T1000 (cell line): ENCODE measurements at places on chromosomes 11 and 22.

DNA sequence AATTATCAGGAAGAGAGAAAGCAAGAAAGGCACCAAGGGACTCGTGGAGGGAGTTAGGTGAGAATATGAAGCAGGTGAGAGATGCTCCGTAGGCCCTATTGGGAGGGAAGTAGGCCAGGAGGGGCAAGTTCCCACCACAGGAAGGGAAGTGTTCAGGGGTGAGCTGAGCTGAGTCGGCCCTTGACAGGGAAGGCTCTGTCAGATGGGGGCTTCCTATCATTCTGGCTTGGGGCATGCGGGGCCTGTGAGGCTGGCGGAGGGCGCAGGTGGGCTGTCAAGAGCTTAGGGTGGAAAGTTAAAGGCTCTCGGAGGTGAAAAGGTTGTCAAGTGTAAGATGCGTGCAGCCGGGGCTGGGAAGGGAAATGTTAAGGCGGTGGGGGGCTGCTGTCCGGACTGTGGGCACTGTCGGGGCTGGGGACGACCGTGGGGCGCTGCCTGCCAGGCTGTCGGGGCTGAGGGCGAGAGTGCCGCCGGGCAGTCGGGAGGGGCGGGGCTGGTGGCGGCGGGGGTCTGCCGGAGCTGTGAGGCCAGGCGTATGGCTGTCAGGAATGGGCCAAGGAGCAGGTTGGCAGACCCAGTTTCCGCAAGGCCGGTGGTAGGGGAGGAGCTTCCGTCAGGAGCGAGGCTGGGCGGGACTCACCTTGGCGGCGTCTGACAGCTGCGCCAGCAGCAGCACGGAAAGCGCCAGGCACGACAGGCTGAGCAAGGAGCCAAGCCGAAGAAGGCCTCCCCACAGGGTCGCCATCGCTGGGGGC, 496 bp downstream of the TMEM9B start:
- peak; percentile 70 for DNase-seq

DNA sequence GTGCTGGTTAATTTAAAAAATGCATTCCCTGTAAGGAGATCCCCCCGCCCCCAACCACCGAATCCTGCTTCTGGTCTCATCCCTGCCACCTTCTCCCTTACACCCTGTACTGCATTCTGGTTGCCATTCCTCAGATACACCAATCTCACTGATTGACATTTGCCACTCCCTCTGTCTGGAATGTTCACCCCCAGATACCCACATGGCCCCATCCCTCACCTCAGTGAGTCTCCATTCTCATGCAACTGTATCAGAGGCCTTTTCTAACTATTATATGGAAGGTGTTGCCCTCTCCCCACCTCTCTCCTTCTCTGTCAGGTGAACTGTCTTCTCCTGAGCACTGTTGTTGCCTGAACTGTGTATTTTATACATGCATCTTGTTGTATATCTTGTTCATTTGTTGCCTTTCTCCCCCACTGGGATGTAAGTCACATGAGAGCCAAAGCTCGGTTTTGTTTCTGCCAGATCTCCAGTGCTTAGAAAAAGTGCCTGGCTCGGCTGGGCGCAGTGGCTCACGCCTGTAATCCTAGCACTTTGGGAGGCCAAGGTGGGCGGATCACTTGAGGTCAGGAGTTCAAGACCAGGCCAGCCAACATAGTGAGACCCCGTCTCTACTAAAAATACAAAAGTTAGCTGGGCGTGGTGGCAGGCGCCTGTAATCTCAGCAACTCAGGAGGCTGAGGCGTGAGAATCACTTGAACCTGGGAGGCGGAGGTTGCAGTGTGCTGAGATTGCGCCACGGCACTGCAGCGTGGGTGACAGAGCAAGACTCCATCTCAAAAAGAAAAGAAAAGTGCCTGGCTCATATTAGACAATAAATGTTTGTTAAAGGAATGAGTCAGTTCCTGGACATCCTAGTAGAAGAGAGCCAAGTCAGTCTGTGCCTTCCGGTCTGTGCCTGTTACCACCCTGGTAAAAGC, 61.0 kb downstream of the TNRC6B start:
- peak; percentile 2 for DNase-seq

GRCh38 chr11:6606471-6607189, 3.1 kb downstream of the ILK start:
- DNase-seq: peak; percentile 70

DNA sequence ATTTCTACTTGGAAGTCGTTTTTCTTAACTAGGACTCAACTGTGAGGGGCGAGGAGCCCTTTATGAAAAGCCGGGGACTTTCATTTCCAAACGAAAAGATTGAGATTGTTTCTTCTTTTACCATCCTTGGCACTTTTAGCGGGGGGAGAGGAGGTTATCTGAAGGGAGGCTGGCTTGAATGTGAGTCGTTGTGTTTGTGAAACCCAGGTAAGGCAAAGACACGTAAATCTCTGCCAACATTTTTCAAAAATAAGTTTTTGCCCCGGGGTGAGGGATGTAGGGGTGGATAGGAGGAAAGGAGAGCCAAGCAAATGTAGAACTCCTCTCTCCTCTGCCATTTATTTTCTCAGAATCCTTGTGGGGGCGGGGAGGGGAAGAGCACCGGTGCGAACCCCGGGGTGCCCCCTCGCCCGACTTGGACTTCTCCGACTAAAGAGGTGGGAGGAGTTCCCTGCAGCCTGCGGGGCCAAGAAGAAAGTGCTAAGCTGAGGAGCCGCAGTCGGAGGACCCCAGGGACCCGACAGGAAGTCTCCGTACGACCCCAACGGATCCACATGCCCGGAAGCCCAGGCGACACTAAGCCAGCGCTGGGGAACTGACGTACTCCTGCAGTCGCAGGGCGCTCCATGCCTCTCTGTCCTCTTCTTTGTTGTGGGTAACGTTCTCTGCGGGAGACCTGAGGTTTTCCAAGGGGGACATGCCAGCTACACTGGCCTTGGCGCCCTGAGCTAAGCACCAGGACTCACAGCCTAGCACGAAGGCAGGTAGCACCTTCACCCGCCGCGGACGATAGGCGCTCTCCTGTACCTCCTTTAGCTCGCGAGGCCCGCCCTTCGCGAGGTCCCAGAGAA, 2.4 kb upstream of the WT1 start:
- no peak for DNase-seq

DNA sequence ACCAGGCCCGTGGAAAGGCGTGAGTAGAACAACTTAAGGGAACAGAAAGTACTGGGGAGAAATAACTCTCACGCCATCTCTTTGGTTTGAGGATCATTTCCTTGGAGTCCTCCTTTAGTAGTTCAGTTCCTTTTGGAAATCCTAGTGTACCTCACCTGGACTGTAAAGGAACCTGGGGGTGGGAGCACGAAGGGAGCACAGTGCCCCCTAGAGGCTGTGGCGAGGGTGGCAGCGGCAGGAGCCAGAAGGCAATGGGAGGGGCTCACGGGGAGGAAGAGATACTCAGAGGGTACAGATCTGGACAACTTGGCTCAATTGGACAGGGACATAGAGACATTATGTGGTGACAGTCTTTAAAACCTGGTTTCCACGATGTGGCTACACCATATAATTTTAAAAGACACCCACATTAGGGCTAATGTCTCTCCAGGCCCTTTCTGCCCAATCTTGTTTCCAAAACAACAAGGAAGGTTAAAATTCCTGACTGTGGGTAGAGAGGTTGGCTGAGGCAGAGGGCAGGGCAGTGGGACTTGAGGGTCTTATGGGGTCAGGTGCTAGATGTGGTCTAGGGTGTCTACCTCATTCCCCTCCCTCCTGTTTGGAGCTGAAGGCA, 87.0 kb downstream of the CSNK2A3 start:
- DNase-seq: no peak

- DNase-seq: no peak
Measured at GRCh38 chr11:11230802-11231562, 122.1 kb downstream of the CSNK2A3 start.

GRCh38 chr11:15988016-15988550, 368.3 kb downstream of the SOX6 start:
- no peak for DNase-seq

- DNase-seq: no peak
Measured at GRCh38 chr11:96319898-96320656, 22.9 kb downstream of the MAML2 start.

GRCh38 chr11:31442086-31442485, 67.3 kb downstream of the IMMP1L start:
- no peak for DNase-seq

DNA sequence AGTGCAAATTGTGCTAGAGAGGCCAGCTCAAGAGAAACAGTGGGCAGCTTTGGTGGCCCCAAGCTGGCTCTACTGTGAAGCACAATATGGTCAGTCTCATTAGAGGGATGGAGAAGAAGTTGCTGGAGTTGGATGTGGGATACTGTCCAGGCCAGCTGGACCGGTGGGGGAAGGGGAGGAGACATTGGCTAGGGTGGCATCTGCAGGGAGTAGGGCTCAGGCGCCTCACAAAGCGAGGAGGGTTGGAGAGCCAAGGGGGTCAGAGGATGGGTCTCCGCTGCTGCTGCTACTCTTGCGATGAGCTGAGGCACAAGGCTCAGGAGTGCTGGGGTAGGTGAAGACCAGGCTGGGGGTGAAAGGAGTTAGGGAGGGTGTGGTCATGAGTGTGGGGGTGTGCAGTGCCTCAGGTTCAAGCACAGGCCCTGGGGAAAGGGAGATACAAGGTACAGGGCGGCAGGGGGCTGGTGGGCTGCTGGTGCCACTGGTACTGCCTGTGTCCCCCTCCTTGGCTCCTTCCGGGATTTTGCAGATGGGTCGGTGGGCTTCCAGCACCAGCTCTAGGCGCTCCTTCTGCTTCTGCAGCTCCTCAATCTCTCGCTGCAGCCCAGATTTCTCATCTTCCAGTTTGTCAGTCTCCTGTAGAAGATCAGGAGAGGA, 2.3 kb downstream of the CCDC85B start:
- DNase-seq: no peak

GRCh38 chr22:38871360-38872171, 450 bp downstream of the CBX6 start:
- DNase-seq: no peak

- DNase-seq: no peak
Measured at GRCh38 chr11:126594921-126595367, 239.5 kb downstream of the ST3GAL4 start.

DNA sequence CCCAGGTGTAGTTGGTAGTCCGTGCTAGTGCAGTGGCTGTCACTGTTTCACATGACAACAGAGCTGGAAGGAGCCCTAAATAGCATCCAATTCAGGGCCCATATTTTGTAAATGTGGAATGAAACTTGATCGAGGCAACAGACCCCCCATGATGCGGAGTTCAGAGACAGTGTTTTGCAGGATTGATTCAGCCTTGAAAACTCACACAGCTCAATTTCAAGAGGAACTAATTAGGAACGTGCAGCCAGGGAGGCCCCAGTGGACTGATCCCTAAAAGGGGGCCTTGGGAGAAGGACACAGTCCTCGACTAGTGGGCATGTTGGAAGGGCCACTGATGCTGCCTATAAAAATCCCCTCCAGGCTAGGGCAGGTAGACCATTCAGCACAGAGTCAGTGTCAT, 61.0 kb upstream of the TTC12 start:
- DNase-seq: no peak

DNA sequence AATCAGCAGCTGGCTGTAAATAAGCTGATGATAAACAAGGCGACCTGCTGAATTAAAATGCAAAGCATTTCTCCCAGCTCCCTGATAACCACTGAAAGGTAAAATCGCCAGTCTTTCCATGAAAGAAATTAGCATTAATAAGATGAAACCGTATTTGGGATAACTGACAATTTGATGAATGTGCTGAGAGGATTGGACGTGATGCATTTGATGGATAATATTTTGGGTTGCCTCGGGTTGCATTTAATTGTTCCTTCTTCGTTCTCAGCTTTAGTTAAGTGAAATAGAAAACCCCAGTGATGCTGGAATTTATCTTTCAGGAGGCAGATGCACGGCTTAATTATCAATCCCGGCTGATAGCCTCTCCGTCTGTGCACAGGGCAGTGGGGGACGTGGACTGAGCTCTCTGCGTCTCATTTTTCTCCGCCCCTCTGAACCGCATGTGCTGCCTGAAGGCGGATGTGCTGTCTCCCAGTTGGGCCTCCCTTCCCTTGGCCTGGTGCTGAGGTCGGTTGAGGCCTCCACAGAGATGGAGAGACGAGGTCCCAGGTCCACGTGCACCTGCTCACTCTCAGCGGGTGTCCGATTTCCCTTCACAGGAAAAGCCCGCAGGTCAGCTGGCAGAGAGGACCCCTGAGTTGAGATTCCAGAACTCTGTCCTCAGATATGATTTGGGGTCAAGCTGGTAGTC, 846.2 kb downstream of the BRD1 start:
- no peak for DNase-seq

DNA sequence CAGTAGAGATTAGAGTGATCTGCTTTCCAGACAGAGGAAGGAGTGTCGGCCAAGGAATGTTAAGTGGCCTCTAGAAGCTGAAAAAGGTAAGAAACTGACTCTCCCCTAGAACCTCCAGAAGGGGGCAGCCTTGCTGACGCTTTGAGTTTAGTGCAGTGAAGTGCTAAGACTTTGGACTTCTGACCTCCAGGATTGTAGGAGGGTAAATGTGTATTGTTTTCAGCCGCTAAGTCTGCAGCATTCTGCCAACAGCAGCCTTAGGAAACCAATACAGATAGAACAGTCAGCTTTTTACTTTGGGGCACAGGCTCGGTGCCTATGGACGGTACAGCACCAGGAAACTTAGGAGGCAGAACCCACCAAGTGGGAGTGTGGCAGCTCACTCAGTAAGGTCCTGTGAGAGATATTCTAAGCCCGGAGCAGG, 3.6 kb upstream of the TBC1D22A start:
- no peak for DNase-seq

DNA sequence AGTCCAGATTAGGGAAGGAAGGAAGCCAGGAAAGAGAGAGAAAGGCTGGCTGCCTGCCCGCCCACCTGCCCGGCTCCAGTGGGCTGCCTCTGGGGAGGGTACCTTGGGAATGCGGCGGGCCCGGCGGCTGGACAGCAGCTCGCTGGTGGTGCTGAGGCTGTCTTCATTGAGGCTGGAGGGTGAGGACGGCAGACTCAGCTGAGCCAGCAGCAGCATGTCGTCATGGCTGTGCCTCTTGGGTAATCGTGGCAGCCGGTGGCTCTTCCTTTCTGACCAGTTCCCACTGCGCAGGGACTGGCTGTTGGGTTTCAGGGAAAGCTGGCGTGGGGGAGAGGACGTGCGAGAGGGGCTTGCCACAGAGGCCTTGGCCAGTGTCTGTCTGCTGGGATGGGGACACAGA, 32.9 kb downstream of the RPL27A start:
- no peak for DNase-seq
